NT2/D1 (cell line): ENCODE measurements at places on chromosomes 7 and 10.

GRCh38 chr10:79418886-79419595 is 26.4 kb downstream of the ZCCHC24 start:
- no peak for DNase-seq

- no peak for DNase-seq
Observed at GRCh38 chr10:75959912-75960311, 528.5 kb downstream of the LRMDA start.

DNA sequence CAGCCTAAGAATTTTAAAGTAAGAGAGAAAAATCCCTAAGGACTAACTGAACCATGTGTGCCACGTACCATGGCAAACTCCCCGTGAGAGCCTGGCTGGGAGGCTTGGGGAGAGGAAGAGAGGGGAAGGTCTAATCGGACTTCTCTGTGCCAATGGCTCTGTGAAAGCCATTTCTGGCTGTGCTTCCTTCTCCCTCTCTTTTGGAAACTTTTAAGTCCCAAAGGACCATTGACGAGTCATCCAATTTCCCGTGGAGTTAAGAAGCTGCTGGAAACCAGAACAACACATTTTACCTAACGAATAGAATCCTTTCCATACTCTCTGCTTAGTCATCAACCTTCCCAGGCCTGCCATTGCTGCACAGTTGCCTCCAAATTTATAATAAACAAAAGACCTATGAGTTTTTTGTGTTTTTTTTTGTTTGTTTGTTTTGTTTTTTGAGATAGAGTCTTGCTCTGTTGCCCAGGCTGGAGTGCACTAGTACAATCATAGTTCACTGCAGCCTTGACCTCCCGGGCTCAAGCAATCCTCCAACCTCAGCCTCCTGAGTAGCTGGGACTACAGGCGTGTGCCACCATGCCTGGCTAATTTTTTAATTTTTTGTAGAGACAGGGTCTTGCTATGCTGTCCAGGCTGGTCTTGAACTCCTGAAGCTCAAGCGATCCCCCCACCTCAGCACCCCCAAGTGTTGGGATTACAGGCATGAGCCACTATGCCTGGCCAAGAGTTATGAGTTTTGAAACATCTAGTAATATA is 13.2 kb downstream of the LAMB1 start:
- DNase-seq: no peak

- no peak for DNase-seq
Observed at GRCh38 chr7:123727071-123727837, 21.5 kb downstream of the WASL start.
